ENCODE measurements at places on chromosomes 13 and 19.
A peak's percentile ranks its signal among the peaks of the same experiment; 100 is the strongest.

- DNase-seq = peak; percentile 61
Measured at GRCh38 chr13:50290186-50290585, 274.9 kb downstream of the KCNRG start.

DNA sequence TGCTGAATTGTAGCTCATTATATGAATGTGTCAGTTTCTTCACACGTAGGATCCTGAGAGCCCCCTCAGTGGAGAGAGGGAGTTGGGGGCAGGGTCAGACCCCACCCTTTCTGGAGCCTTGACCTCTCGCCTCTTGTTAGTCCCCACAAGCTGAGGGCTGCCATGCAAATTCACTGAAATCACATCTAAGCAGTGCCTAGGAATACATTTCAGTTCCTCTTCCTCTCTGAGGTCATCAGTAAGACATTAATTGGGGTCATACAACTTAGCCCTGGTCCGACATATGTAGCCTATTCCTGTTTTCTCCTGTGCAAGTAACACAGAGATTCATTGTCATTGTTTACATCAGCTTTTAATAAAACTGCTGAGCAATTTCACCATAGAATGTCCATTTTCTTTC lies 30.0 kb downstream of the MYO9B start:
- DNase-seq = no peak

DNA sequence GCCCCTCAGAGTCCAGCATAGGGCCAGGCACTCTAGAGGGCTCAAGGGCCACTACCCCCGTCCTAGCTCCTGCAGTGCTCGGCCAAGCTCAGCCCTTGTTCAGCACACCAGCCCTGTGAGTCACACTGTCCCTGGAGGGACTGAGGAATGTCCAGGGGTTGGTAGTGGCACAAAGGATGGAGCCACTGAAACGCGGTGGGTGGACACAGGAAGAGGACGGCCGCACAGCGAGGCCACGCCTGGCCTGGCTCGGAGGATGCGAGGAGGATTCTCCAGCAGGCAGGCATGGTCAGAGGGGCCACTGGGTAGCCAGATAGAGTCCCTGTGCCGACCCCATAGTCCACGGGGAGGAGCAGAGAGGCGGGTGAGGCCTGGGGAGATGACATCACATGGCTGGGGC lies 45.7 kb downstream of the C1QTNF9 start:
- no peak for DNase-seq

GRCh38 chr19:51702825-51703574 lies 9.9 kb downstream of the SPACA6 start:
- DNase-seq = no peak

GRCh38 chr13:44271031-44271455 lies 102.6 kb upstream of the SERP2 start:
- DNase-seq = no peak

All from NB4 (cell line).